ENCODE measurements at places on chromosomes 4 and X.

GRCh38 chr4:39706741-39707511, 9.0 kb downstream of the UBE2K start:
- DNase-seq, result no peak

- DNase-seq, result no peak
These were observed 59.8 kb downstream of the ANOS1 start for GRCh38 chrX:8672176-8672575.

DNA sequence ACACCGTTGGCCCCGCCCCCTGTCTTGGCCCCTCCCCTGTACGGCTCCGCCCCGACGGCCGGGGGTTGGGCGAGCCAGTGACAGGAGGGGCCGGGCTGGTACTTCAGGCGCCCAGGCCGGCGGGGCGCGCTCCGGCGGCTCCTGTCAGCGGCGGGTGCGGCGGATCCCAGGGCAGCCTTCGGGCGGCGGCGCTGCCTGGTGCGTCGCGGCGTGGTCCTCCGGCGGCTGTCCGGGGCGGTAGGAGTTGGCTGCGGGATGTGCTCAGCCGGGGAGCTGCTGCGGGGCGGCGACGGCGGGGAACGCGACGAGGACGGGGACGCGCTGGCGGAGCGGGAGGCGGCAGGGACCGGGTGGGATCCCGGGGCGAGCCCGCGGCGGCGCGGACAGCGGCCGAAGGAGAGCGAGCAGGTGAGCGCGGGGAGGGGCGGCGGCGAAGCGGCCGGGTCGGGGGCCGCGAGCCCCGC, at the start of gene FAM241A:
TSS of gene FAM241A (plus strand) at position 129 of the 464 bp plus-strand sequence. CDS start at position 256, 127 bp downstream.
- peak; percentile 67 for DNase-seq

DNA sequence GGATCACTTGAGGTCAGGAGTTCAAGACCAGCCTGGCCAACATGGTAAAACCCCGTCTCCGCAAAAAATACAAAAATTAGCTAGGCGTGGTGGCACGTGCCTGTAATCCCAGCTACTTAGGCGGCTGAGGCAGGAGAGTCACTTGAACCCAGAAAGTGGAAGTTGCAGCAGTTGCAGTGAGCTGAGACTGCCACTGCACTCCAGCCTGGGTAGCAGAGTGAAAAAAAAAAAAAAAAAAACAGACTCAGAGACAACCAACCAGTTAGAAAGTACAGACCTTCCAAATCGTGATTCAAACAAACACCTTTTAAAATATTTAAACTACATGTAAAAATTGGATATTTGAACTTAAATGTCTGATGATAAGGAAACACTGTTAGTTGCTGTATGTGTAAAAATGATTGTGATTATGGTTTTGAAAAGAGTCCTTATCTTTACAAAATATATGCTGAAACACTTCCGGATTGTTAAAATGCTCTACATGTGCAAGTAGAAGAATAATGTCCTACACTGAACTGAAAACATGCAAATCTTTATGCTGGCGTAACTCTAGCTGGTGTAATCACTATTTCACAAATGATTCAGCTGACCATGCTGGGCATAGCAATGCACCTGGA, 37.8 kb downstream of the SH3KBP1 start:
- DNase-seq, result no peak

- DNase-seq, result no peak
These were observed at the start of gene HOPX for GRCh38 chr4:56681158-56681852. HOPX (minus strand) TSS chr4:56681296; CDS start chr4:56657816, 23,480 bp downstream.

GRCh38 chrX:112527903-112528302, 151.8 kb downstream of the LHFPL1 start:
- no peak for DNase-seq

DNA sequence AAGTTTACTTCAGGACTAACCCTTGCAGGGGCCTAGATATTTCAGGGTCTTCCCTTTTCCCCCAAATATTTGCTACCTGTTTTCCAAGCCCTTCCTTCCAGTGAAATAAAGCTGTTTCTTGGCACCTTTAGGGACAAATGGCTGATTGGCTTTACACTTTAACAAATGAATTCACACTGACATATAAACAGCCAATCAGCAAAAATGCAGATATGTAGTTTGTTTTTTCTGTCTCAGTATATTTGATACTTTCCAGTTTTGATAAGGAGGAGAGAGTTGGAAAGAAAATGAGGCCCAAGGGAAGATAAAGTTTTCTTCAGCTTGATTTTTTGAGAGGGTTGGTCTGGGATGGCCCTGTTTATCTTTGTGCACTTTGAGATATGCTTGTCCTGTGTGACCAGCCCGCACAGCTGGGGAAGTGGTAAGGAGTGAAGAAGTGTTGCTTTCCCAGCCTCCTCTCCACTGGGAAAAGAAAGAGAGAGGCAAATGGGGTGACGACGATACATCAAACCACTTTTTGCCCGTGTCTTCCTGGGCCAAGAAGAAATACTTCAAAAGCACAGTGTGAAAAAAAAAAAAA, 67.5 kb downstream of the MGST2 start:
- no peak for DNase-seq

DNA sequence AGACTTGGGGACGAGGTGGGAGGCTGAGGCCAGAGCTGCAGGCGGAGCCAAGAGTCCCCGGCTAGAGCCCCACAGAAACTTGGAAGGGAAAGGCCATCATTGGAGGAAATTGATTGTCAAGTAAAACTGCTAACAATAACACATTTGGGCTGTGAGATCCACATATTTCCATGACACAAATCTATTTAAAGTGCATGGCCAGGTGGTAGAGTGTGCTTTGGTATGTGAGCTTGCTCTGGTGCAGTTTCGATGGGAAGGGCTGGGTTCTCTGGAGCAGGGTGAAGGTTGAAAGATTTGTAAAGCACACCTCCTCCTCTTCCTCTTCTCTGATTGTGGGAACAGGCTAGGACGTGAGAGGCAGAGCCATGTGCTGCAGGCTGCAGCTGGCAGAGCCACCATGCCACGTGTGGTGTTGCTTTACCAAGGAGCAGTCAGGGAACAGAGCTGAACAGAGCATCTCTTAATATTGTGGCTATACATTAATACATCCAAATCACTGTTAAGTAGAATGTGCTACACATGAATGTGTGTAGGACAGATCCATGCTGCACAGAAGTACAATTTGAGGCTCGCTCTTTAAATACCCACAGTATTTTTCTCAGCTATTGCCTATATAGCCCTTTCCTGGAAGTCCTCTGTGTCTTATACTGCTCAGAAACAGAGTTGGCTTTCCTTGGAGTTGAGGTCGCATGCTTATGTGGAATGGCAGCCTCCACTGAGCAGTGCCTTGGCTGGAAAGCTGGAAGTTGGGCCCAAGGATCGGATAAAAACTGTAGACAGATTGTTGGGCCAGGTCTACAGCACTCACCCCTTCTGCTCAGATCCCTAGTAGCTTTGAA, 37.7 kb downstream of the FHDC1 start:
- DNase-seq, result no peak

GRCh38 chr4:113586072-113586471, 175.5 kb downstream of the CAMK2D start:
- DNase-seq, result no peak

DNA sequence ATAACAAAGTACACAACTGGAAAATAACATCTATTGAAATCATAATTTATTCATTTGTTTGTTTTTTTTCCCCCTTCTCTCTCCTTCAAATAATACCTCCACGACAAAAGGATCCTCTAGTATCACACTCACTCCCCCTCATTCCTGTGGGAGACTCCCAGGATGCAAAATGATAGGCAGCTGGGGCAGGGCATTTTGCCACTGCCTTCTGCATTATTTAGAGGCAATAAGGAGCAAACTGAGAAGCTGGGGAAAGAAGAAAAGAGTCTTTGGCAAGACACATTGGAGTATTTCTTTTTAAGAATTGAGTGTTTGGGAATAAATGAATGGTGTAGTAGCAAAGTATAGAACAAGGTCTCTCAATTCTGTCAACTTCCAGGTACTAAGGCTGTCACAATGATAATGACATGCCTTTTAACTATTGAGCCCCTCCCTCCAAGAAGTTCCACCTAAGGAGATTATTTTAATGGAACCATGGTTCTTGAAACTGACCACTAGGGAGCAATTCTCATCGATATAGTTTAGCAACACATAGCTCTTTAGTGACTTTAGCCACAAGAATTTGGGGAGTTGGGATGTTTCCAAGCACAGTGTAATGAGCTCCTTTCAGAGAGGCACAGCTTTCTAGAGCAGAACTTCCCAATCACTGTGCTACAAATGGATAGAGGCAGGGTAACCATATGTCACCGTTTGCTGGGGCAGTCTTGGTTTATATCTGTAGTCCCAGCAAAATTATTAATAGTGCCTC, 303.3 kb downstream of the FRMPD4 start:
- DNase-seq, result no peak

All from NCI-H187 (cell line).